ENCODE measurements at places on chromosomes 1 and 21.

DNA sequence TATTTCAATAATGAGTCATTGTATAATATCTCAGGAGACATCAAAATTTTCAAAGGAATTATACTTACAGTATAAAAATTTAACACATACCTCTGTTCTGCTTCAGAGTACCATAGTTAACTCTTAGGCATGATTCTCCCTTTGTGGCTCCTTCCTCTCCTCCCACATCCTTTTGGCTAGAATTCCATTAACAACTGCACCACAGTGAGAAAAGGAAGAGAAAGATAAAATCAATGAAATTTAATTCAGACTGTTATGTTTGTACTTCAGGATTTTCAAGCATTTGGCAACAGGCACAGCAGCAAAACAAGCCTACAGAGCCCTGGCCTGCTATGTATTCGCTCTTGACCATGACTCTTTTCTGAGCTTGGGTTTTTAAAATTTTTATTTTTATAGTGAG is 57.2 kb upstream of the SGIP1 start:
- DNase-seq, result no peak

DNA sequence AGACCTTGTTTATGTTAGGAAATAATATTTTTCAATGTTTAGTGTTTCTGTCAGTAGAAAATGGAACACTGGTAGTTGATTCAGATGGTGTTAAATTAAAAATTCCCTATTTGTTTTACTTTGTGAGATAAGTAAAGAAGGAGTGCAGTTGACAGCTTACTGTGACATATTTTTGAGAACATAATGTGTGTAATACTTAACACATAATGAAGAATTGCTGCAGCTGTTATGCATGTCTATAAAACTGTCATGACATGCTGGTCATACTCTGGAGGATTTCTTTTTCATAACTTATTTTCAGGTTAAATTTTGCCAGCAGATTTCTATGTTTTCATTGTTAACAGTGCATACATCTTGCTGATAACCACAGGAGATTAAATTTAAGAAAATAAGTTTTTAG is 296.1 kb downstream of the CTH start:
- DNase-seq, result no peak

GRCh38 chr1:19330449-19331135 is 18.5 kb downstream of the SLC66A1 start:
- no peak for DNase-seq

- DNase-seq, result no peak
These were observed 52.1 kb downstream of the KCNAB2 start for GRCh38 chr1:6097824-6098223.

GRCh38 chr1:154198756-154199562 is 7.1 kb upstream of the TPM3 start:
- peak; percentile 30 for DNase-seq

GRCh38 chr1:68047659-68048026 is 2.8 kb downstream of the DIRAS3 start:
- no peak for DNase-seq

DNA sequence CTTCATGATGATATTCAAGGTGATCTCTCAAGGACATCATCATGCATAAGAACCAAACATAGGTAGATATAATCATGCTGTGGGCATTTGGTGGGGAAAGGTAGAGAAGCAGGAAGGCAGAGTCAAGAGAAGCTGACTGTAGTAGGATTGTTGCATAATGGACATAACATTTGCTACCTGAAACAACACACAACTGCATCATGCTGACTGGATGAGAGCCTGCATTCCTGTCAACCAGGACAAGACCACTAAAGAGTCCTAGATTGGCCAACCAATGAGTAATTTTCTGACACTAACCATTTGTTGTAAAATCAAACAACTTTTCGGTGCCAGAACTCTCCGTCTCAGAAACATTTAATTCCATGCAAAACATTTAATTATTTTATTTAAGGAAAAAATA is 377.2 kb downstream of the PLPP3 start:
- no peak for DNase-seq

DNA sequence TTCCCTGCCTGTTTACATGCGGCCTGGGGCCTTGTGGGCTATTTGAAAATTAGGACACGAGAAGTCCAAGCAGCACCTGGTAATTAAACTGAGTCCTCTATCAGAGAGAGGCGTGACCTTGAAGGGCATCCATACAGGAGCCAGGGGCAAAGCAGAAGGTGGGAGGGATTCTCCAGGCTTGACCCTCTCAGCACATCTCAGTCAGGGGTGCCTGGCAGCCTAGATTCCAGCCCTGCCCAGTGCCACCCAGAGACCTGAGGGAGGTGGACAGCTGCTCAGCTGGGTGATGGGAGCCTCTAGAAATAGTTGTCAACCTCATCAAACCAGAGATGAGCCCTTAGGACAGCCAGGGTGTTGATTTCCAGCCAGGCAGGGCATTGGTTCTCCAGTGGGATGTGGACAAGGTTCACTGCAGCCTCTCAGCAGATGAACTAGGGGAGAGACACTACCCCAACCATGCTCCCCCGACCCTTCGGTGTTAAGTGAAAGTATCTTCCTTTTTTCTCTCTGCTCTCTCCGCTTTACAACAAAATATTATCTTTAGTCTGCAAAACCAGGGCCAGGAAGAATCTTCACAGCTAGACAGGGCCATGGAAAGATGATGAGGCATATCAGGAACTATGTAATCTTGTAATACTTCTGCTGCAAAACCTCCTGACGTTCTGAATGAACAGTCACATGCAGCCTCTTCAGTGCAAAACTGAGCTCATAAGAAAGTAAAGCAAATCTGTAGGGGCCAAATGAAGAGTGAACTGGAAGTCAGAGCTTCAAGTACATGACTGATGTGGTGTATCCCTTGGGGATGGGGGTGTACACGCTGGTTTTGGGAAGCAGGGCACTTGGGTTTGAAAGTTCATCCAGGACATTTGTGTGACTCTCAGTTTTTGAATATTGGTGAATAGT is 35.9 kb upstream of the ATP5PO start:
- no peak for DNase-seq

DNA sequence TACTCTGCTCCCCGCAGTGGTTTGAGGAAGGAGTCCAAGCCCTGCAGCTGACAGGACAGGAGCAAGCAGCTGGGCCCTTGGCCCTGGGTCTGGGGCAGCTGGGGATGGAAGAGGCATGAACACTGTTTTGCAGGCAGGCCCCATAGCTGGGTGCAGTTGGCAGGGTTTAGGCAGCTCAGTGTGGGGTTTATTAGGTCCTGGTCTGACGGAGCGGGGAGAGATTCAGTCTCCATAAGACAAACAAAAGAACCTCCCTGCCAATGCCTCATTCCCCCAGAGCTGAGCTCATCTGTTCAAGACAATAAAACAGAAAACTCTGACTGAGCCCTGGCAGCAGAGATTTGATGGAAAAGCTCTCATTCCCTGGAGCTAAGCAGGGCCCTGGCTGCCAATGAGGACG is 37.3 kb downstream of the OLFML2B start:
- no peak for DNase-seq

DNA sequence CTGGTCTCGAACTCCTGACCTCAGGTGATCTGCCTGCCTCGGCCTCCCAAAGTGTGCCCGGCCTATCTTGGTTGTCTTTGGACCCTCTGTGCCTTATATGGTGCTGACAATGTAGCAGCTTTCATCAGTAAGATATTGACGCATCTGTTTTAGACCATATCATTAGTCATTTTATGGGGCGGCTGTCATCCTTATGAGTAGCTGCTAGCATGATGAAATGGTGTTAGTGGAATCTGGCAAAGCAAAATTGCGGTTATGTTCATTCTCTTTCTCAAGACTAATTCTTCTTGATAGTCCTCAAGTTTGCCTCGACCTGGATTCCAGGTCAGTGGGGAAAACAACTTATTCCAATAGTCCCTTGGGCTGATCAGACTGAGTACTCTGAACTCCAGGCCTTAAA is 199.9 kb downstream of the PRDM2 start:
- DNase-seq, result no peak

DNA sequence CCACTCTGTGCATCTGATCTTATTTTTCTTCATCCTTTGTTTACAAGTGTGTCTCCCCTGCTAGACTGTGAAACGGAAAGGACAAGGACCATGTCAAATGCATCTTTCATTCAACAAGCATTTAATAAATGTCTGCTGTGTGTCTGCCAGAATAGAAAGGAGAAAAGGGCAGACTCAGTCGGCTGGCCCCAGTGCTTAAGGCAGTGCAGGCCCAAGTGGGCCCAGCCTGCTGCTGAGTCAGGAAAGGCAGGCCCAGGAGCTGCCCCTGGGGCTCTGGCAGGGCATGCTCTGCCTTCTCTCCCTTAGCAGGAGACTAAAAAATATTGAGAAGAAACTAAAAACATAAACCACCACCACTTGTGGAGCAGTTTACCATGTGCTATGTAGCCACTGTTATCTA is 38.1 kb downstream of the PLEKHA6 start:
- DNase-seq, result no peak

GRCh38 chr1:96536581-96536980 is 185.0 kb upstream of the PTBP2 start:
- no peak for DNase-seq

DNA sequence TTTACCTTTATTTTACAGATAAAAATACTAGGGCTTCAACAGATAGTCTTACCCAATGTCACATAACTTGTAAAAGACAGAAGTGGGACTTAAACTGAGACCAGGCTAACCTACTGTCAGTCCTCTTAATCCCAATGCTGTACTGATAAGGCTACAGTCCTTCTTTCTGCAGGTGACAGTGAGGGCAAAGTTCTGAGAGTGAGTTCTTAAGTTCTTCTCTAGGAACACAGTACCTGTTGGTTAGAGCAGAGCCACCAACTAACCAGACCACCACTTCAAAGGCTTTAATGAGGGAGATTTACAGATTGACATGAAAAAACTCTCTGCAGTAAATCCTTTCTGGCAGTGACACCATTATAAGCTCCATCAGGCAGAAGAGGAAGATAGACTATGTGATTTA is 74.2 kb downstream of the SNX7 start:
- DNase-seq, result no peak

- no peak for DNase-seq
These were observed 84.5 kb downstream of the CAMK2N1 start for GRCh38 chr1:20401405-20402010.

DNA sequence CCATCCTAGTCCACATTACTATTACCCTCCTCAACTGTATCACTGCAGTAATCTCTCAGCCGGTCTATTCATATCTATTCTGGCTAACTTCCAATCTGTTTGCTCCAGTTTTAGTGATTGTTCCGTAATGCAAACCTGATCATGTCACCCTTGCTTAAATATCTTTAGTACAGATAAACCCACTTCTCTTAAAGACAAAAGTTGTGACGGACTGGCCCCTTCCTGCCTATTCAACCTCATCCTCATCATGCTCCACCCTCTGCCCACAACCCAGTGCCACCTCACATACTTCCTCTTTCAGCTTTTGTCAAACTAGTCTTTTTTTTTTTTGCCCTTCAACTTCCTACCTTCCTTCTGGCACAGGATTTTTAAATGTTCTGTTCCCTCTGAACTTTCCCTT is 2.8 kb upstream of the C1orf162 start:
- DNase-seq, result peak; percentile 54

GRCh38 chr1:82001345-82001744 is 200.6 kb downstream of the ADGRL2 start:
- no peak for DNase-seq

- no peak for DNase-seq
These were observed 55.2 kb downstream of the MAP3K7CL start for GRCh38 chr21:29185633-29186032.

DNA sequence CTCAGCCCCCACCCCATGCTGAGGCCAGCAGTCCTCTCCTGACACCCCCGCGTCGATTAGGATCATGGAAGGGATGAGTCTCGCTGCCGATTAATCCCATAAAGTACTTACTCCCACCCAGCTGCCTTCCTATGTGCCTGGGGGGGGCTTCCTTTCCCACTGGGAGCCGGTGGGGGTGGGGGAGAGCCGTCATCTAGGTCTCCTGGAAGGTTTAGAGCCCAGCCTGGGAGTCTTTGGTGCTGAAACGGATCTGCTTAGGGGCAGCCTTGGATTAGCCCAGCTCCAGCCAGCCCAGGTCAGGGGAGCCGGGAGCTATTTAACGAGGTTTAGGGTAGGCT is 9.8 kb downstream of the SAMD11 start:
- no peak for DNase-seq

- DNase-seq, result no peak
These were observed 2.4 kb upstream of the USP33 start for GRCh38 chr1:77762072-77762476.

GRCh38 chr1:221994274-221994698 is 252.4 kb upstream of the DUSP10 start:
- DNase-seq, result no peak

DNA sequence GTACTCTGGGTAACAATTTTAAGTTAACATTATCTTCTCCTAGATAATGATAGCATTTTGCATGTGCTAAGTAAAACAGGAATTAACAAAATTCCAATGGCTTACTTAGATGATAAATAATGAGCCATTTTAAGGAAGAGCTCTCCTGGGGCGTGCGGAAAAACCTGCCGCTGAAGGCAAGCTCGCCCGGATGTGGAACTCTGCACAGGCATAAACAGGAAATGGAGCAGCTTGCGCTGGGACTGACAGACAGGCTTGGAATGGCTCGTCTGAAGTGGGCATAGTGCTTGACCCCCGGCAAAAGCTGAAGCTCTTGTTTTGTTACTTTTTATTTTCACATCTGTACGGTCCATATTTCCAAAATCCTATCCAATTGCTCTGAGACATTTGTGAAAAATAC is 169.2 kb downstream of the ZNF281 start:
- DNase-seq, result no peak

DNA sequence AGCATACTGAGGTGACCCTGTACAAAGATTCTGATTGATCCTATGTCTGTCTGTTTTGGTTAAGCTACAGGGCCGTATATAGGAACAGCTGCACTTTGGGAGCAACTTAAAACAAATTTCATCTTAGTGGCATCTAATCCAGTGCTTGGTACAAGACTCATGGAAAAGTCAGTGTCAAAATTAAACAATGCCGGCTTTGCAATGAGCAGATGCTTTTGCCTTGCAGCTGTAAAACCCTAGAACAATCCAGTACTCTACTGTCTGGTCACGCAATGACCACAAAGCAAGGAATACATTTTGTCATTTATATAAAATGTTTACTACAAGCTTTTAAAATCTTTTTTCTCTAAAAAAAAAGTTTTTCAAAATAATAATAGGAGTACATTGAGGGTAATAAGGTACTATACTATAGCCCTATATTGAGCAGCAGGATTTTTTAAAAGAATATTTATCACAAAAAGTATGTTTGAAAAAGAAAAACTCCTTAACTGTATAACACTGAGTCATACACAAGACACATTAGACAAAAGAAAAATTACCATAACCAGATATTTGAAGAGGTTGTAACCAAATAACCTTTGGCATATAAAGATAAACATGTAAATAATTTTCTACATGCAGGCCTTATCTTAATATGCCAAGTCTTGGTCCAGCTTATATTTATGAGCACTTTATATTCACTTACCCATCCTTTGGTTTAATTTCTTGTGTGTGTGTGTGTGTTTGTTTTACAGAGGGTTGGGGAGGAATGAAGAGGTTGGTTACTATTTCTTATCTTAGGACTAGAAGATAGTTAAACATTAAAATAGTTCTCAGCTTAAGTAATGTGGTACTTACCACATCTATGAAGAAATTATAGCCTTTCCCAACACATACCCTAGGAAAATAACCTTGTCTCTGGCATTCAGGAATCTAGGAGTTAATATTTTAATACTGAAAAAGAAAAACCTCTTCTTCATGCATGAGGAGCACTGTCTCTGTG is 262.3 kb downstream of the FAF1 start:
- no peak for DNase-seq

GRCh38 chr1:188281921-188282320 is 1453.2 kb downstream of the PLA2G4A start:
- no peak for DNase-seq
